BJ (cell line): ENCODE measurements at places on chromosomes 12 and 14. TPM values are rescaled to one million over a fixed set of nuclear protein-coding genes. Genes with fewer than 3 reads are reported as not detected.

The SLC4A8 gene
- polyA plus RNA-seq, result 4.9 and 7.3 TPM in 2 replicates

The SERPINA9 gene
- polyA plus RNA-seq, result 0.09 and 0.12 TPM in 2 replicates

The TAS2R50 gene
- polyA plus RNA-seq, result 0.12 TPM in 1 of 2 replicates, not detected in the other

The TIGAR gene
- polyA plus RNA-seq, result 6.0 and 15.7 TPM in 2 replicates

The COX8C gene
- polyA plus RNA-seq, result not detected in 2 replicates

The PDE3A gene
- 3.1 and 3.5 TPM in 2 replicates for polyA plus RNA-seq

The SLC10A1 gene
- not detected in 2 replicates for polyA plus RNA-seq

The LTB4R2 gene
- 0.98 and 1.6 TPM in 2 replicates for polyA plus RNA-seq

The GDF3 gene
- not detected in 2 replicates for polyA plus RNA-seq

The KRT78 gene
- not detected in 2 replicates for polyA plus RNA-seq

The CPNE6 gene
- not detected in 2 replicates for polyA plus RNA-seq

The CLBA1 gene
- polyA plus RNA-seq, result 4.5 and 5.9 TPM in 2 replicates

The CCDC38 gene
- polyA plus RNA-seq, result not detected in 2 replicates

The SLC39A5 gene
- not detected in 2 replicates for polyA plus RNA-seq

The GLT8D2 gene
- polyA plus RNA-seq, result 67.6 and 90.2 TPM in 2 replicates

The RERGL gene
- polyA plus RNA-seq, result 0.21 TPM in 1 of 2 replicates, not detected in the other

The RAD51AP1 gene
- polyA plus RNA-seq, result 4.9 and 10.5 TPM in 2 replicates

The SELPLG gene
- polyA plus RNA-seq, result 5.2 and 8.1 TPM in 2 replicates

The LGALS3 gene
- polyA plus RNA-seq, result 182 and 197 TPM in 2 replicates

The ABCD2 gene
- polyA plus RNA-seq, result not detected in 2 replicates

The VRTN gene
- polyA plus RNA-seq, result not detected in 2 replicates

The GSC gene
- polyA plus RNA-seq, result not detected in 2 replicates

The HAL gene
- polyA plus RNA-seq, result 0.12 and 0.15 TPM in 2 replicates

The KCNMB4 gene
- 1.5 and 1.7 TPM in 2 replicates for polyA plus RNA-seq

The MYO1A gene
- polyA plus RNA-seq, result 0.02 and 0.15 TPM in 2 replicates

The TARBP2 gene
- polyA plus RNA-seq, result 33.9 and 44.9 TPM in 2 replicates

The STAC3 gene
- 0.12 and 0.48 TPM in 2 replicates for polyA plus RNA-seq

The OASL gene
- 0.49 and 0.67 TPM in 2 replicates for polyA plus RNA-seq

The GRIP1 gene
- polyA plus RNA-seq, result 0.63 and 0.88 TPM in 2 replicates

The TNFRSF1A gene
- polyA plus RNA-seq, result 170 and 217 TPM in 2 replicates

The OR6J1 gene
- polyA plus RNA-seq, result not detected in 2 replicates

The IAPP gene
- not detected in 2 replicates for polyA plus RNA-seq

The IL26 gene
- polyA plus RNA-seq, result not detected in 2 replicates

The SERPINA12 gene
- polyA plus RNA-seq, result not detected in 2 replicates

The PSME2 gene
- polyA plus RNA-seq, result 165 and 178 TPM in 2 replicates
